ENCODE measurements at places on chromosomes 3 and 15.
A peak's percentile ranks its signal among the peaks of the same experiment; 100 is the strongest.

DNA sequence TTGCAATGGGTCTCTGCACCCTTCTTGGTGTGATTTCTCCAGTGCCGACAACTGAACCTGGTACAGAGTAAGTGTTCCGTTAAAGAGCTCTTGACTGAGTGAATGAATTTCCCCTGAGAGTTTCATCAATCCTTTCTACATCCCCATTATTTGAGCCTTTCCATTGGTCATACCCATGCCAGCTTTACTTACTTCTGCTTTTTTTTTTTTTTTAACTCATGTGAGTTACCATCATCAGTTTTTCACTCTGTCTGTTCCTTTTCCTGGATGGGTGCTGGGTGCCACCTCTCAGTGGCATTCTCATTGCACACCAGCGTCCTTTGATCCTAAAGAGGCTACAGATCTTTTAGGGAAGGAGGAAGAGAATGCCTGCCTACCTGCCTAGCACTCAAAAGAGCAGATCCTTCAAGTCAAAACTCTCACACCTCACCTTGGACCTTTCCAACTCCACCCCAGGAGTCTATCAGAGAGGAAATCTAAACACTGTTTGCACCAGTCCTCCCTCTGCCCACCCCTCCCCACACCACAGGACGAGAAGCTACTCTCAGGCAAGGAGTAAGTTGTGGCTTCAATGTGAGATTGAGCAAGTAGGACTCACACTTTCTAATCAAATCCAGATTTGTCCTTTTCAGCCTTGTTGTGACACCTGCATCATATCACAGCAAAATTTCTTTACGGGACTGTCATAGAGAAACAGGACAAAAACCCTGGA lies 13.1 kb upstream of the USP3 start:
- DNase-seq: no peak

DNA sequence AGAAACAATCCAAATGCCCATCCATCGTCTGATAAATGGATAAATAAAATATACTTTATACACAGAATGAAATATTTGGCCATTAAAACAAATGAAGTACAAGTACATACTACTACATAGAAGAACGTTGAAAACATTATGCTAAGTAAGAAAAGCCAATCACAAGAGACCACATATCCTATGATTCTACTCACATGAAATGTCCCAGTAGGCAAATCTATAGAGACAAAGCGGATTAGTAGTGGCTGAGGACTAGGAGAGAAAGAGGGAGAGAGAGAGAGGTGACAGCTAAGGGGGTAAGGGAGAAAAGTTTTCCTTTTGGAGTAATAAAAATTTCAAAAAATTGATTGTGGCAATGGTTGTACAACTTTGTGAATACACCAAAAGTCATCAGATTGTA lies 147.0 kb downstream of the GREM1 start:
- DNase-seq: no peak

GRCh38 chr3:13748276-13748879 lies 131.5 kb downstream of the WNT7A start:
- DNase-seq: no peak

- DNase-seq: peak; percentile 12
These were observed 36.6 kb downstream of the CCDC66 start for GRCh38 chr3:56593455-56594158.

DNA sequence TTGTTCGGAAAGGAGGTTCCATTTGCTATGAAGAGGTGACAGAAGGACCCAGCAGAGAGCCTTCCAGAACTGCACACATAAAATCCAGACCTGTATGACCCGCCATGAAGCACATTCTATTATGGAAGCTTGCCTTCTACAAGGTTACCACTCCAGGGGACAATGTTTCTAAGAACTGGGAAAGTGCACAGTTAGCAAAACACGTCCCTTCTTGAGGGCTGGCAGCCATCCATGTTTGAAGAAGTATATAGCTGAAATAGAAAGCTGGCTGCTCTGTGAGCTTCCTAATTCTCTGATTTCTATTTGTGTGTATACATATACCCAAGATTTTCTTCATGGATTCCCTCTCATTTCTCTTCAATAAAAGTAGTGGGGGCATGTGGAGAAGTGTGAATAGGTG lies 74.6 kb downstream of the CNTN3 start:
- no peak for DNase-seq
